ENCODE measurements at places on chromosomes 6 and 20.

DNA sequence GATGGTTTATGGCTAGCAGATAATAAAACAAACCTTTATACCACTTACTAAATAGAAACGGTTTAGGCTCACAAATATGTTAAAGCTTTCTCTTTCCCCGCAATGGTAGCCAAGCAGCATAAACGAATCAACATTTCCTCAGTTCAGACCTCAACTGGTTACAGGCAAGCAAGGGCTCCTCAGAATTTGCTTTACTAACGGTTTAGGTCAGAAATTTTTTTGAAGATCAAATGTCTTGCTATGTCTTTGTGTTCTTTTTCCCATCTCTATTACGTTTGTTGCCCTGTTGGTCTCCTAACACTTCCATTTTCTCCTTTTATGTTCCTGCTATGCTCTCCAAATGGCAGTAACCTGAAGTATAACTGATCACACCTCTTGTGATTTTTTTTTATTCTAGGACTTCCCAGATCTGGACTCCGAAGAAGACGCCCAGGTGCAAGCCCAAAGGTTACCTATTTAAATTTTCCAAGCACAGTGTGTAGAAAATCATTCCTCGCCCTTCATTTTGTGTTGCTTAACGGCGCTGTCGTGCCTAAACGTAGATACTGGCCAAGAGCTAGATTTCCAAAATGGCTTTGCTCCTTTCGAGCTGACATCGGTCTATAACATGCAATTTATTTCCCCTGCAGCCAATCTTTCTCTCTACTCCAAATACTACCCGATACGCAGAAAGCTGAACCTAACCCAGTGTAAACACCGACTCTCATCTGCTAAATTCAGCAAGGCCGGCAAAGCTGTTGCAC is 717 bp upstream of the ASF1A start:
- peak; percentile 81 for DNase-seq

DNA sequence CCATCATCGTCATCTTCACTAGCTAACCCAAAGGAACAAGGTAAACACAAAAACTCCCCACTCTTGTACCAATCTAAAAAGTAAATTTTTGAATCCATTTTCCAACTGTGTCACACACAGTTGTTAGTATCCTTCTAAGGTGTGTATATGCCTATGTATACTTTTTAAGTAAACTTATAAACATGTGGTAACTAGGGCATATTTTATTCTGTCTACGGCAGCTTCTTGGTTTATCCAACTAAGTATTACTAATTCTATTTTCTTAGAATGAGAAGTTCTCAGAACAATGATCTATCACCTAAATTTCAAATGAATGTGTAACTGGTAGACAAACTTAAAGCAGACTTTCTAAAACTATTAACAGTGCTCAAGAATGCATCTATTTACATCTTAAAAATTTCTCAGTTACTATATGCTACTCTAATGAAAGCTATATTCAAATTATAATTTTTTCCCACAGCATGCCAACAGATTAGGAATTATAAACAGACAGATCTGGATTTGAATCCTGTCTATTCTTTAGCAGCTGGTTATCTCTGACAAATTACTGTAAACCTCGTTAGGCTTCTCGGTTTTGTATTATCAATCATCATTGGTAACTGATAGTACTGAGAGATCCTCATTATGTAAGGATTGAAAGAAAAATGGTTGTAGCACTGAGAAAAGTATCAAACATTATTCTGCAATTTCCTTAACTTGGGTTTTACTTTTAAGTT is 1.8 kb upstream of the PLN start:
- no peak for DNase-seq

DNA sequence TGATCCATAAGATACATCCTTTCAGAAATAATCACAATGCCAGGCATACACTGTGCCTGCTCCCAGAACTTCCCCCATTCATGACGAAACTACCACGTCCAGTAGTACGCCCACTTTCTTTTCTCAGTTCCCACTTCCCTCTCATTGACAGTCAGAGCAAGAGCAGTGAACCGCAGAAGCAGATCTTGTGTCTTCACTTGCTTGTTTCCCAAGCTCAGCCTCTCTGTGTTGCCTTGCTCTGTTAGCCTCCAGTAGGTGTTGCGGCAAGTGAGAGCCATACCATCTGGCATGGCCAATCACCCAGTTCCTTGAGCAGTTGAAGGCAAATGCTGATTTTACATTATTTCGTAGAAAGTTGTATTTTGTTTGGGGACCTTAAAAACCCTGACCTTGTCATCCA is 11.7 kb downstream of the UST start:
- DNase-seq = no peak

DNA sequence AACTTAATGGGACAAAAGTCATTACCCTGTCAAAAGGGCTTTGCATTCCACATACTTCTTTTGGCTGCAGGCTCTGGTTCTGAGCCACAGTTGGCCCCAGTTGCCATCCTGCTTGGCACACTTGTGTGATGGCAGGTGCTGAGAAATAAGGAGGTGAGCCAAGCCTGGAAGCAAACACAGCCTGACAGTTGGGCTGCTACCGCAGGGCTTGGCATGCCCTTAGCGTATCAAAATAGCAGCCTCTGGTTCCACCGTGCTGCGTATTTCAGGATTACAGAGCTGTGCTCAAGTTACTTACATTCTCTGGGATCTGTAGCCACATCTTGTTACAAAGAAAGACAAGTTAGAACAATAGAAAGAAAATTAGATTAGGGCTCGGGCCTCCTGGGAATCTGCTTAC is 11.1 kb downstream of the MTHFD1L start:
- DNase-seq = no peak

DNA sequence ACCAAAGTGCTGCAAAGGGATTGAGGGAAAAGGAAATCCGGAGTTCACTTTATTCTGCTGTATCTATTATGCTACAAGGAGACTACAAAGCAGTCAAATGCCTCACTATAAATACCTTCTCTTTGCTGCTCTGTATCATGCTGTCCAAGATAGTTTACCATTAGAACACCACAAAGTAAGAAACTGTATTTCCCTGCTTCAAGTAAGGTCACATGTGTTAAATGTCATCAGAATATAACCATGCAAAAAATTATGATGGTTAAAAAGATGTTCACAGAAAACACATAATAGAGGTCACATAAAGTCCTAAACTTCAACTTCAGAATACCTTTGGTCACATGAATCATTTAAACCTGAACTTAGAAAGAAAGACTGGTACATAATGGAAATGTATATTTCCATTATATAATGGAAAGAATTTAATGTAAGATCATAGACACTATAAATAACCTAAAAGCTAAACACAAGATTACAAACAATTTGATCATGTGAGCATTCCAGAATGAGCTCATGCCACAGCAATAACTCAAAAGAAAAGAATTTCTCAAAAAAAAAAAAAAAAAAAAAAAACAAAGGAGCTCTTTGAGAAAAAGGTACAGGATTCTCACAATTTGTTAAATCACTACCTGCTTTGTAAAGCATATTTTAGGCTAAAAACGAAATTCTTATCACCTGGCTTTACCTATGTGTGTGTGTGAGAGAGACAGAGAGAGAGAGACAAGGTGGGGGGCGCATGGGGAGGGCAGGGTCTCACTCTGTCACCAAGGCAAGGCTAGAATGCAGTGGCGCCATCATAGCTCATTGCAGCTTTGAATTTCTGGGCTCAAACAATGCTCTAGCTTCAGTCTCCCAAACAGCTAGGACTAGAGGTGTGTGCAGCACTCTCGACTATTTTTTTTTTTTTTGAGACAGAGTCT is 58.7 kb downstream of the KIF13A start:
- DNase-seq = no peak
